ENCODE measurements at places on chromosomes 12 and 14.

DNA sequence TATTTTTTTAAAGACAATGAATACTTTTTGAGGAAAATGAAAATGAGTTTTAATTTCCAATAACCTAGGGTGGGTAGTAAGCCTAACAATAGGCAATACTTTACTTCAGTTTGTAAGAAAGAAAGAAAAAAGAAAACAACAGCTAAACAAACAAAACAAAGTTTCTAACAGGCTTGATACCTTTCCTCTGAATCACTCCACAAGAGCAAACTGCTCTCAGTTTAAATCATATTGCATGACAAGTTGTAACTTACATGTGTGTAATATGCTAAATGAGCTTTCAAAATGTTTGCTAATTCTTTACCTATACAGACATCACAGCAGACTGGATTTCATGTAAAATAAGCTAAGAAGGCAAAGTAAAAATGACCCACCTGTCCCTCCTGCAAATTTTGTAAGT is 6.7 kb upstream of the LMO3 start:
- no peak for DNase-seq

- DNase-seq = no peak
Observed at GRCh38 chr12:94231709-94232108, 83.3 kb downstream of the PLXNC1 start.

GRCh38 chr12:74899031-74899829 is 310.4 kb downstream of the KCNC2 start:
- no peak for DNase-seq

DNA sequence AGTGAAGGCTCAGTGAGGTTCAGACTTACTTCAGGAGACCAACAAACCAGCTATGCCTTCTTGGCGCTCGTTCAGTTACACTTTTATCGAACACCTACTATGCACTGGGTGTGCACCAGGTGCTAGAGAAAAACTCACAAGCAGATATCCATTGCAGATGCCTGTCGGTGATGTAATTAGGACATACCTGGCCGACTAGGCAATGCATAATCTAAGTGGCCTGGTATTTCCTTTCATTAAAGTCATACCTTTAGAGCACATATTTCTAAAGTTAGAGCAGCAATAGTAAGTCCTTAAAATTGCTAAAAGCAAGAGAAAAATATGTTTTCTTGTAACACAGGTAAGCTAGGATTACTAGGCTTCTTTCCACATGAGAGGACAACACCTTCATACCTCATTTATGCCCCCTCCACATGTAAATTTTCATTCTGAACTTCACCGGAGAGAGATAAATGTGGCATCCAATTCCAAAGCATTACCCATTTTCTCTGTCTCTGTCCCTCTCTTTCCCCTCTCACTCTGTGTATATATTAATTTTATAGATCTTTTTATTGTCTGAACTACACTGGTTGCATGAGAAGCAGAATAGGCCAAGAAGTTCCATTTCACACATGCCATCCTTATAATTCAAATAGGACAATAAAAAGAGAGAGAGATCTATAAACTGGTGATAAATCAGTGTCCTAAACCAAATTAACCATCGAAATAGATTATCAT is 242.2 kb downstream of the SPTSSA start:
- DNase-seq = no peak

DNA sequence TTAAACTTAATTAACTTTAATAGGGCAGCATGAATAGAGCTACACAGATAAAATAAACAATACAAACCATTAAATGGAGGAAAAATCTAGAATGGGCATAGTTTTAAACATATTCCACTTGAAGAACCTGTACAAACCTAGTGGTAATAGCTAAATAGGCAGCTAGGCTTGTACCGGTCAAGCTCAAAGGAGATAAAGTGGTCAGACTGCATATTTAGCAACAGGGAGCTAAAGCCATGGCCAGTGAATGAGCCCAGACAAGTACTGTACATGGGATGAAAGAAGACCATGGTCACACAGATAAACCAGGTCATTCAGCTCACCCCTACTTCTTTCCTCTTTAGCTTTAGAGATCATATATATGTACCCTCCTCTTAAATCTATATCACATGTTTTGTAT is 186.6 kb upstream of the KRR1 start:
- DNase-seq = no peak

DNA sequence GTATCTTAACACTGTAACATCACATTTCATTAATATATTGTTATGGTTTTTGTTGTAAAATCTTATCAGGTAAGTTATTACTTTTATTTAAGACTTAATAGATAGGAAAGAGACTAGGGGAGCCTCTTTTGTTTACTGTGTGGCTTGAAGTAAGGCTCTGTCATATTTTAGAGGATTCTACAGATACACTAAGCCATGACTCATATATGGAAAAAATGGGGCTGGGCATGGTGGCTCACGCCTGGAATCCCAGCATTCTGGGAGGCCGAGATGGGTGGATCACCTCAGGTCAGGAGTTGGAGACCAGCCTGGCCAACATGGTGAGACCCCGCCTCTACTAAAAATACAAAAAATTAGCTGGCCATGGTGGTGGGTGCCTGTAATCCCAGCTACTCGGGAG is 23.6 kb upstream of the NPFF start:
- no peak for DNase-seq

DNA sequence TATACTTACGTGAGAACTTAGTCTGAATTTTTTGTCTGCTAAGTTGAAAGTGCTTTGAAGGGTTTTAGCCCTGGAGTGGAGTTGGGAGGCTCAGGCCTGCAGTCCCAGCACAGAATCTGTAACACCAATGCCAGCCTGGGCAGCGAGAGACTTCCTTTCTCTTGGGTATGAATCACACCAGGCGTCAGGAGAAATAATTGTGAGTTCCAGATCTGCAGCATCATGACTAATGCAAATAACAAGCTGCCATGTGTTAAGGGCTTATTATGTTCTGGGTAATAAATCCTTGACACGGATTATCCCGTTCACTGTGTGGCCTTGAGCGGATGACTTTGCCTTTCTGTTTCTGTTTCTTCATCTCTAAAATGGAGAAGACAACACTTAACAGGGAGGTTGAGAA is 70.6 kb downstream of the B4GALNT3 start:
- DNase-seq = no peak

DNA sequence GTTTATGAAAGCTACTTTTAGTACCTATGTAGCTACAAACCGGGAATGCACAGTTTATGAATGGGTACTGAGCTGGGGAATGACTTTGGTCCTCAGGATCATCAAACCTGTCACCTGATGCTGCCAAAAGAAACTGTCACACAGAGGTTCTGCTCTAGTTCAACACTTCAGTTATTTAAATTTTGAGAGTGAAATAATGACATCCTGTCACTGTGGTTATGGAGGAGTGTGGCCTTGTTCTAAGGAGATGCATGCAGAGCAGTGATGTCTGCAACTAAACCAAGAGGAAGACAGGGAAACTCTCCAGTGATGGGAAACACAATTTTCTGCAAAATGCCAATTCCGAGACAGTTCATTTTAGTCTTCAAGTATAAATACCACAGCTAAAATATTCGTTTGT is 4.8 kb upstream of the AEBP2 start:
- DNase-seq = no peak

- no peak for DNase-seq
Observed at GRCh38 chr12:23576372-23576771, 373.1 kb downstream of the SOX5 start.

GRCh38 chr12:66335746-66336145 is 33.5 kb downstream of the HELB start:
- no peak for DNase-seq
